ENCODE measurements at places on chromosomes 2 and 18.

DNA sequence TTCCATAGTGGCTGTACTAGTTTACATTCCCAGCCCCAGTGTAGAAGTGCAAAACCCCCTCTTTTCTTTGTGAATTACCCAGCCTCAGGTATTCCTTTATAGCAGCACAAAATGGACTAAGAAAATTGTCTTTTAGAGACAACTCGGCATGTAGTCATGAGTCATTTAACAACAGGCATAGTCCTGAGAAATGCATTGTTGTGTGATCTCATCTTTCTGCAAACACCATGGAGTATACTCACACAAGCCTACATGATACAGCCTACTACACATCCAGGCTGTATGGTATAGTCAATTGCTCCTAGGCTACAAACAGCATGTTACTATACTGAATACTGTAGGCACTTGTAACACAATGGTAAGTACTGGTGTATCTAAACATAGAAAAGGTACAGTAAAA, 44.4 kb upstream of the MBP start:
- no peak for DNase-seq

DNA sequence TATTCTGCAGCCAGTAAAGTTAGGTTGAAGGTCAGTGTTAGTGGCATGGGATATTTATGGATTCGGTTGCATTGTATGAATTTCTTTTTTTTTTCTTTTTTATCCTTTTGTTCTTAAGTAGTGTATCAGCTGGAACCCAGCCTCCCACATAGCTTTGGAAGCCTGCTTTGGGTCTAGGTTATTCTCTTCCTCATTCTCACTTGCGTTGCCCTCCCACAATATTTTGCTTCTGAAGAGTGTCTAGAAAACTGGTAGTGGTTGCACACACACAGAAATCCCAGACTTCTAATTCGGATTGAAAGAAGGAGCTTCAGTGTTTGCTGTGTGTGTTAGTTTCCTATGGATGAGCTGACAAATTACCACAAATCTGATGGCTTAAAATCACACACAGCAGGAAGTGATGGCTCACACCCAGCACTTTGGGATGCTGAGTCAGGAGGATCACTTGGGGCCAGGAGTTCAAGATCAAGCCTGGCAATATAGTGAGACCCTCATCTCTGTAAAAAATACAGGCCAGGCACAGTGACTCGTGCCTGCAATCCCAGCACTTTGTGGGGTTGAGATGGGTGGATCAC, 104.8 kb downstream of the ARL4C start:
- DNase-seq, result no peak

- no peak for DNase-seq
Observed at GRCh38 chr2:194424683-194425209, 1232.3 kb upstream of the SLC39A10 start.

DNA sequence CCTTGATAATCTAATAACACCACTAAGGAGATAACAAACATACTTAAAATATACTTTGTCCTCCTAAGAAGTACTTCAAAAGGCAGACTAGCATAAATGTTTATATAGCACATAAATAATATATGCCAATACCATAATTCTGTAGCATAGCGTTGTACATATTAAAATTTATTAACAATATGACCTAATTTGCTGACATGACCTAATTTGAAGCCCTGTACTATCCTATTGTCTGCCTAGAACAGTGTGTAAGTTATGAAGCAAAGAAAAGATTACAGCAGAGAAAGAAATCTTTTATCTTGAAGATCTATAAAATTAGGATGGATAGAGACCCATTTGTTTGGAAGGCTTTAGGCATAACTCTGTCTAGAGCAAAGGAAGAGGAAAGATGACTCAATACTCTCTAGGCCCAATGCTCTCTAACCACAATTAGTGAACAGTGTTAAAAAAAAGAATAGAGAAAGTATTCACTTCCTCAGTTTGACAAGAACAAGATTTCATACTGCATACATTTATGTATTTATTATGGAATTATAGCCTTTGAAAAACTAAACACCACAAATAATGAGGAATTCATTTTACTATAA, 231.3 kb downstream of the ZRANB3 start:
- no peak for DNase-seq

DNA sequence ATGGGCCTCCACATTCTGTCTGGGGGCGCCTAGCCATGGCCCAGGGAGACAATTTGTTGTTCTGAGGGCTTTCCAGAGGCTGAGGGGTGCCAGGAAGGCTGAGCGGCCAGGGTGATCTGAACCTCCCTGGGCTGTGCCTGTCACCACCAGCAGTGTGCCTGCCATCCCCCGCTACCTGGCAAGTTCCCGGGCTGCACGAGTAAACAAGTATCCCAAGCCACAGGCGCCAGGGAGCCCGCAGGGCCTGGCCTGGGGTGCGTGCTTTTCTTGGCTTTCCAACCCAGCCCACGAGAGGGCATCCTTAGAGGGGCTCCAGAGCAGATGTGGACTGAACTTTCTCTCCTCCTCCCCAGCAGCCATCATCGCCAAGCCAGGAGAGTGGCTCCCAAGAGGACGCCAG, 35.1 kb upstream of the B3GNT7 start:
- no peak for DNase-seq

DNA sequence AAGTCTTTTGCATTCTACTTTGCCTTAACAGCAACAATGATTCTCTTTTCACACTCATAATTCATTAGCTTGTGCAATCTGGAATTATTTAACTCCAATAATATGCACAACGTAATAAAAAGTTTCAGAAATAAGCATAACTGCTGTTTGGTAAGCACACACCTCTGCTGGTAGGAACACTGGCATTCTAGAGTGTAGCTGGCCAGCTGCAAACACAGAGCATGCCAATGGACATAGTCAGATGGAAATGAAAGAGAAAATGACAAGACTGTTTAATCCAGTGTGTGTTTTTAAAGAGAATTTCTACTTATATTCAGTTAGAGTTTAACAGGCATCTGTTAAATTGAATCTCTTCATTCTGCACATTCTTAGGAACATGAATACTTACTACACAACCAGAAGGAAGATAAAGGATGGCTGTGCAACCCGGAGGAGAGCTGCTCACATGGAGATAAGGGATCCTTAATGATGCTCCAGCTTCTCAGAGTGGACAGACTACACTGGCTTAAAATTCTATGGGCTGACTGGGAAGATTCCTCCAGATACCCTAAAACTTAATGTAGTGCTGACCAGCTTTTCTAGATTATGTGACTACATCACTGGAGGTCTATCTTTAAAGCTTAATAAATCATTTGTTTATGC, 94.6 kb upstream of the CHAC2 start:
- DNase-seq, result no peak

- DNase-seq, result no peak
Observed at GRCh38 chr18:59220164-59220783, 316 bp downstream of the GRP start.

DNA sequence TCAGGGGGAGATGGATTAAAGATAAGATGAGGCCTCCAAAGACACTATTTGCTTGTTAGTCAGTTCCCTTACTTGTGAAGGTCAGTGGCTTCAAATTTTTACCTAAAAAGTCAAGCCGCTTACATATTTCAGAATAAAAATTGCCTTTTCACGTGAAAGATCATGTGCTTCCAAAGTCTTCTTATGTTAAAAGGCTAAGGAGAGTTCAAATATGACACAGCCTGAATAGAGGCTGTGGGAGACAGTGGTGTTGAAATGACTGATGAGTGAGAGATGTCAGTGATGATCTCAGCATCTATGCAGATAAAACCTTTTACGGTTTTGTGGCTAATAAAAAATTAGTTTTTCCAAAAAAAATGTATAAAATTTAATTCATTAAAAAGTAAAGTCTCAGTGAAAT, 40.5 kb downstream of the UPP2 start:
- DNase-seq, result no peak

GRCh38 chr2:69985216-69985615, 23.8 kb upstream of the ASPRV1 start:
- no peak for DNase-seq

- no peak for DNase-seq
Observed at GRCh38 chr2:12173271-12173942, 427.0 kb downstream of the LPIN1 start.

- DNase-seq, result no peak
Observed at GRCh38 chr18:24536326-24536725, 75.9 kb downstream of the HRH4 start.

- no peak for DNase-seq
Observed at GRCh38 chr18:54737986-54738385, 90.3 kb upstream of the RAB27B start.

- DNase-seq, result no peak
Observed at GRCh38 chr2:112077814-112078213, 22.7 kb downstream of the TMEM87B start.

GRCh38 chr2:31446848-31447247, 32.3 kb upstream of the XDH start:
- DNase-seq, result no peak

- DNase-seq, result no peak
Observed at GRCh38 chr2:28802975-28803429, 7.6 kb upstream of the SPDYA start.

GRCh38 chr2:43707255-43708015, 31.2 kb upstream of the C1GALT1C1L start:
- DNase-seq, result no peak

- DNase-seq, result no peak
Observed at GRCh38 chr2:64804651-64805050, 150.9 kb upstream of the SERTAD2 start.

GRCh38 chr2:178284613-178285286, 90.4 kb downstream of the OSBPL6 start:
- no peak for DNase-seq

GRCh38 chr2:181070836-181071200, 90.4 kb downstream of the UBE2E3 start:
- DNase-seq, result no peak

DNA sequence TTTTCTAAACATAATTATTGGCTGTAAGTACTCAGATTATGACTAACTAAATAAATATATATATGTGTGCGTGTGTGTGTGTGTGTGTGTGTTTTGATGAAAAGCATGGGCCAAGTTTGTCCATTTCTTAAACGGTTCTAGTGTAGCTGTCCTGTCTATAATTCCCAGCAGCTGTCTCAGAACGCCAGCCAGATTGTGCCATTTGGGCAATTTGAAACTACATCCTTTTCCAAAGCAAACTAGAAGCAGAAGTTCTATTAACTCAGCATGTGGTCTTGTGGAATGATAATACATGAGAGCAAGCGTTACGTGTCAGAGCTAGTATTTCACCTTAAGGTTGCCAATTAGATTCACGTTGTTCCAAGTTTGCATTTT, 1.7 kb downstream of the ARHGAP28 start:
- DNase-seq, result no peak

GRCh38 chr2:239685965-239686364, 285.1 kb upstream of the HDAC4 start:
- DNase-seq, result no peak

- no peak for DNase-seq
Observed at GRCh38 chr18:52694804-52695203, 354.8 kb downstream of the DCC start.

DNA sequence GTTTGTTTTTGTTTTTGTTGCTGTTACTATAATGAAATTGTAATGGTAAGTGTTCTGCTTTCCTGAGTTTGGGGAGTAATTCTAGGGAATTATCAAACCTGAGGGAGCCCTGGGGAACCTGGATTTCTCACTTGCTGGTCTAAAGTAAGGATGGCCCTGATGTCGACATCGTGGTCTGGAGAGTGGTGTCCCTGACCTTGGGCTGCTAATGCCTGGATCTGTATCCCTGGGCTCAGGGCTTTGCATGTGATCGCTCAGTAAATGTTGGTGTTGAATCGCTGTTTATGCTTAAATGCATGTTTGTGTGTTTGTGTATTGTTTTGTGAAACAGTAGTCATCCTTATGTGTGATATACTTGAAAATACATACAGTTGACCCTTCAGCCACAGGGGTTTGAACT, 6.1 kb downstream of the ACP1 start:
- DNase-seq, result no peak

- no peak for DNase-seq
Observed at GRCh38 chr18:2976218-2977132, 36.5 kb downstream of the LPIN2 start.

- DNase-seq, result no peak
Observed at GRCh38 chr18:25230658-25231326, 121.2 kb downstream of the ZNF521 start.

DNA sequence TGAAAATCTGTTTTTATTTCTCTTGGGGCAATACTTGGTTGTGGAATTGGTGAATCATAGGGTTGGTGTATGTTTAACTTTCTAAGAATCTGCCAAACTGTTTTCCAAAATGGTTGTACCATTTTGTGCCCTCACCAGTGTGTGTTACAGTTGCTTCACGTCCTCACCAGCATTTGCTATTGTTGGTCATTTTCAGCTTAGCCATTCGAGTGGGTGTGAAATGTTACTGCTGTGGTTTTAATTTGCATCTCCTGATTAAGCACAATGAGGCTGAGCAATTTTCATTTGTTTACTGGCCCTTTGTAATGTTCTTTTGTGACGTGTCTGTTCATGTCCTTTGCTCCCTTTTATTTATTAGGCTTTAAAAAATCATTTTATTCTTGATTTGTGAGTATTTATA, 49.7 kb downstream of the FOSL2 start:
- no peak for DNase-seq

DNA sequence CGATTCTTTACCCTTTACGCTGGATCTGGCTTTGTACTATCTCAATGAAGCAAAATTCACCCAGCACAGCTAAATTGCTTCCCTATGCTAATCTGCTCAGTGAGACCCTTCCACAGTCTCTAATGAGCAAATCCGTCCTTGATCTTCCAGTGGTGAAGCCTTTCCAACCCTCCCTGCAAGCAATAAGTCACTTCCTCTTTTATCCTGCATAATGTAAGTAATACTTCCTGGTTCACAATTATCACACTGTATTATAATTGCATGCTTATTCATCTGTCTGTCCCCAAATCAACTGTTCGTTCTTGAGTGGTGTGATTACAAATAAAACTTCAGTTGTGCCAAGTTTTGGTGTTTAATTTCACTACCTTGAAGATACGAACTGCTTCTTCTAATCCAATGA, 404.0 kb downstream of the ADCYAP1 start:
- DNase-seq, result no peak

- no peak for DNase-seq
Observed at GRCh38 chr2:39144416-39144815, 23.6 kb upstream of the SOS1 start.

GRCh38 chr2:203164311-203164935, 74.4 kb upstream of the CYP20A1 start:
- DNase-seq, result no peak

- DNase-seq, result no peak
Observed at GRCh38 chr18:31624892-31625640, 33.4 kb downstream of the TTR start.

DNA sequence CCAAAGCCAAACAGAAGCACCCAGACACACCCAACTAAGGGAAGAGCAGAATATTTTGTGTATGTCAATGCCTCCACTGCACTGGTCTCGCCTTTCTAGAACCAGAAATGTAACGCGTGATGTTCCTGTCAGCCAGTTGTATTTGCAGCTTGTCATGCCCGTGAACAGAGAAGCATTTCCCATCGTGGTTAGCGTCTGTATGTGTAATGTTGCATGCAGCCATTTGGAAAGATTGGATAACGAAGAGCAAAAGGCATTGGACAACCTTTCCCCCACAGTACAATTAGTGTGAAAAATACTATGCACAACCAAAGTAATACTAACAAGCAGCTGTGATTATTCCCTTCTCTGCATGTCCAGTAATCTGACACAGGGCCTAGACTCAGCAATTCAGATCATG, 140.5 kb downstream of the TMEM163 start:
- DNase-seq, result no peak

GRCh38 chr2:62300925-62301324, 105.0 kb downstream of the B3GNT2 start:
- DNase-seq, result no peak

GRCh38 chr18:11673560-11673959, 15.5 kb upstream of the GNAL start:
- DNase-seq, result no peak
